ENCODE measurements at places on chromosomes 5 and 9.

GRCh38 chr5:172455087-172455381 is 709 bp upstream of the SH3PXD2B start:
- no peak for DNase-seq

DNA sequence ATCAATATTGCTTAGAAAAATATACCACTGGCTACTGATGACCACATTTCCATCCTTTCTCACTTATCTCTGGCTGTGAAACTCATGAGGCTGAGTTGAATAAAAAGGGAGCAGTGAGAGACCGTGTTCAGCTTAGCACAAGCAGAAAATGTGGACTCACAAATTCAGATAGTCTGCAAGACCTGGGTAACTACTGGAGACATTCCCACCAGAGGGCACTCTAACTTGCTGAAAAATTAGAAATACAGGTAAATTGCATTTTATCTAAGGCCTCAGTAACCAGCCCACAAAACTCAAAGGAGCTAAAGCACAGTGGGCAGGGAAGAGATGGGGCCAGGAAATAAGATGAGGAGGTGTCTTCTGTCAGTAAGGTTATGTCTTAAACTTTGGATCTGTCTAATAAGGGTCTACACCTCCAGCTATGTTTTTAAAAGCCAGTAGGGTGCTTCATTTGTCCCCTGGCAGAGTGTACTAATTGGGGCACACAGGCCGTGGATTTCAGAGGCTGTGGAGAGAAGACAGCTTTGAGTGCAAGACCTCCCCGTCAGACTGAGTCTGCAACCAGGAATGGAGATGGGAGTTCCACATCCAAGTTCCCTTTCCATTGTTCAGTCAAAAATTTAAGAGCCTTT is 8.7 kb upstream of the NDUFB6 start:
- no peak for DNase-seq

DNA sequence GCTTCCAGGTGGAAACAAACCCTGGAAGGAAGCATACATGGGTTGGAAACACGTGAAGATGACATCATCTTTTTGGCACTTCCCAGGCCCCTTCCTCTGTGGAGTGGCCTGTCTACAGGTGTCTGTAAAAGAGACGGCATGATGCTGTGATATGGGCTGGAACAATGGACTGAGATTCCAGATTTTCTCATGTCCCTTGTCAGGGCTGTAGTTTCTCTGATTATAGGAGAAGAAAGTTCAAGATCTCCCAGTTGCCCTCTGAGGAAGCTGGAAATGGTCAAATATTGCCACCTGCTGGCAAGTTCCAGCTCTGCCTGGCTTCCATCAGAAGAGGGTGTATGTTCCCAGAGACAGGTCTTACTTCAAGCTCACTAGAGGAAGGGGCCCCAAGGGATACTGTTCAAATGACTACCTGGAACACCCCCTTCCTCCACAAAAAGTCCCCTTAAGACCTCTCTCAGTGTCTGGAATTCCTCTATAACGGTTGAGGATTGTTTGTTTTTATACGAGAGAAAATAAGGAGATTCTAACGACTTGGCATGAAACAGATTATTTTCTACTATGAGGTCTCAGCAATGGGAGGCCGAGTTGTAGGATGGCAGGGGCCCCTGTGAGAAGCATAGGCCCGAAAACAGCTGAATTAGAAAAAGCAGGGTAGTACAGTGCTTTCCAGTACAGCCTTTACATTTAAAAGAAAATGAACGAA is 7.3 kb upstream of the ANXA6 start:
- DNase-seq, result peak; percentile 63

- no peak for DNase-seq
Measured at GRCh38 chr5:57406641-57407040, 76.0 kb downstream of the ACTBL2 start.

DNA sequence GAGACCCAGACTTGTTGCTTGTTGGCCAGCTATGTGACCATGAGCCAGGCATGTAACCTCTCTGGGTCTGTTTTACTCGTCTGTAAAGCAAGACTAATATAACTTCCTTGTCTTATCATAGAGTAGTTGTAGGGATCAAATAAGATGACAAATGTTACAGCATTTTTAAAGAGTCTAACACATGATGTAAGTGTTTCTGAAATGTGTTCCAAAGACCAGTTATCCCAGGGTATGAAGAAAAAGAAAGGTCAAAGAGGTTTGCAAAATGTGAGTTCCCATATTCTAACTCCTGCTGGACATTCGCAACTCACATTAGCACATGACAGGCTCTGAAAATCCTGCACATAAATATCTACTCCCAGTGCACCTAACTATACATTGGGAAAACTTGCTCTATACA is 28.5 kb upstream of the MATR3 start:
- no peak for DNase-seq

DNA sequence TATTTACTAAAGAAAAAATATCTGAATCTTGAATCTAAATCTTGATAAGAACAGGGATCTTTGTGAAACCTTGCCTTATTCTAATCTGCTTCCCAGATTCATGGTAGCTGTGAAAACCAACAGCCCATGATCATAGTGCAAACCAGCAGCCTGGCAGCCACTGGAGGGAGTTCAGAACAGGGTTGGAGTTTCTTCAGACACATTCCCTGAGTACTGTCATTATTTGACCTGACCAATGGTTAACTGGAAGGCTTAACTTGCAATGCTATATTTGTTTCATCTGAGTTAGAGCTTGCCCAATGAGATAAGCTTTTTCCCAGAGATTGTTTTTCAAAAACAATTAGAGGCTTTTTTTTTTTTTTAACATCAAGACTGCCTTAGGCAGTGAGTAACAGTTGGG is 47.8 kb downstream of the LOX start:
- no peak for DNase-seq

DNA sequence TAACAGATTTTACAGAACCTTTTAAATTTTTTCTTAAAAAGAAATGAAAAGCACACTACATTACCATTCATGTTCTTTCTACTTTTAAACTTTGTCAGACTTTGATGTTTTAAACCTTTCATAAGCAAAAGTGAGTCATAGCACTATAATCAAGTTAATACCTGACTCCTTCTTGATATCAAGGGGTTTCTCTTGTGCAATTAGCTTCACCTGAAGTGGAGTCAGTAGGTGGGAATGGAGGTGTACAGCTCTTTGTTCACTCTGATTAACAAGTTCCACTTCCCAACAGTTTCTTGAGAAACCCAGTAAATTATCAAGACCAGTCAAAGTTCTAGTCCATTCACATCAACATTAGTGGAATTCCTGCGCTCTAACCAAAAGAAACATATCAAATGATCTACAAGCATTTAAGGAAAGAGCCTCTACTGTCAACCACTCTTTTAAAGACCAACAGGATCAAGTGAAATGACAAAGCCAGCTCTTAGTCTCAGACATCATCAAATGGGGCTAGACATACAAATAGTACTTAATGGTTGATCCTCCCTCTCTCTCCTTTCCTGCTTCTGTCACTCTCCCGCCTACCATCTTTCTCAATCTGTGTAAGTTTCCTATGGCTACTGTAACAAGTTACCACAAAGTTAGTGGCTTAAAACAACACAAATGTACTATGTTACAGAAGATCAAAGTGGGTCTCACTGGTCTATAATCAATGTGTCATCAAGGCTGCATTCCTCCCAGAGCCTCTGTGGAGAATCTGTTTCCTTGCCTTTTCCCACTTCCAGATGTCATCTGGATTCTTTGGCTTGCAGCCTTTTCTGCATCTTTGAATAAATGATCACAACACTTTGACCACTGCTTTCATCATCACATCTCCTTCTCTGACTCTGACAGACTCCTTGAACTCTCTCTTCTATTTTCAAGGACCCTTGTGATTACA is 68.0 kb downstream of the HINT1 start:
- DNase-seq, result no peak

GRCh38 chr5:87752362-87752761 is 339.6 kb upstream of the CCNH start:
- no peak for DNase-seq

DNA sequence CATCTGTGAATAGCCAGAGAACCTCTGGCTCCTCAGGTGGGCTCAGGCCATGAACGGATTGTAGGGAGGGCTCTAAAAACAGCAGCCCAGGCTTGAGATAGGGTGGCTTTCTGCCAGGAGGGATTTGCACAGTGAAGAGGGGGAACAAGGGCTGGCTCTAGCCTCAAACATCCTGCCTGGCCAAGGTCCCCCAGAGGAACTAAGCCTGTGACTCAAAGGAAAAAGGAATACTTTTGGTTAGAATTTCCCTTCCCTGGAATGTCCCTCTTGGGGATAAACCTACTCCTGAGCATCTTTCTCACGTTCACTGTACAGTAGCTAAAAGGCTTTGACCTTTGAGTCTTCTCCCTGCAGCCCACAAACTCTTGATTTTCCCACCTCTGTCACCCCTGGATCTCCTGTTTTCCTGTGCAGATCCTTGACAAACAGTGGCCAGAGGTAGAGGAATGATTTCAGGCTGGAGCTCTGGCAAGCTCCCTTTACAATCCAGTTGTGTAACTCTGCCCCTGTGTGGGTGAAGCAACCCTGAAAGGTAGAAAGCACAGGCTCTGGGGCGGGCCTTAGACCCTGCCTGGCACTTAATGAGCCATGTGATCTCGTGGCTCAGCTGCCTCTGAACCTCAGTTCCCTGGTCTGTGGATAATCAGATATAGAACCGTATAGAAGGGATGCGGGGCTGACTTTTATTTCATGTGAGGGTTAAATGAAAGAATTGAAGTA is 17.4 kb downstream of the SEC61B start:
- DNase-seq, result no peak

DNA sequence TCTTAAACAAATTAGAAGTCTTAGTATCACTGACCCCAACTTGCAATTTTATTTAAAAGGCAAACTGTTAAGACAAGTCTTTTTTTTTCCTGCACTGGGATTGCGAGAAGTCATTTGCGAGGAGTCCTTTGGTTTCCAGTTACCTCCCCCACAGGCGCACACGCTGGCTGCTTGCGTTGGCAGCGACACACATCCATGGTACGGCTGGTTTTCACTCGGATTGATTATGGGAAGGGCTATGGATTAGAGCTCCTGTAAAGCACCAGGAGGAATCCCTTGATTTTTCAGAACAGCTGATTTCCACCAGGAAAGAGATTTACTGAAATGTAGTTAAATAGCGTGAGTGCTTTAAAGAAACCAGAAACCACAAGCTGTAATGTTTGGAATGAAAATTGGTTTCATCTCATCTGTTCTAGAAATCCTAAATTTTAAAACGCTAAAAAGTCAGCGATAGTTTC is 737 bp downstream of the SLC1A3 start:
- peak; percentile 42 for DNase-seq

GRCh38 chr5:137470111-137470920 is 28.8 kb downstream of the SPOCK1 start:
- no peak for DNase-seq

GRCh38 chr9:38019731-38020130 is 49.3 kb downstream of the SHB start:
- no peak for DNase-seq

DNA sequence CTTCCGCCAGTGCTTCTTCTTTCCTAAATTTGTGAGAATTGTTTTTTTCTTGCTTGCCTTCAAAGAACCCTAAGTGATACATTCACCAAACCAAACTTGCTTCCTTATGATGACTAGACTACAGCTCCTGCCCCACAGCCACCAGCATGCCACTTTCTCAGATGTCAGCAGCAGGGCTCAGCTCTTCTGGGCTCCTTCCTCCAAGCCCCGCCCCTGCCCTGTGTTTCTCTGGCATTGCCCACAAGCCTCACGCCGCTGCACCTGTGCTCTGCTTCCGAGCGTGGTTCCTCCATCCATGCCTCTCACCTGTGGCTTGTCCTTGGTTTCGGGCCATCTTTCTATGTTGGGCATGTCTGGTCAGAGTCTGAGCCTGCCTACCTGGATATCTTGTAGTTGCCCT is 10.6 kb downstream of the UNC5A start:
- DNase-seq, result no peak

GRCh38 chr9:136975644-136976043 is 1.7 kb upstream of the PTGDS start:
- peak; percentile 73 for DNase-seq

- DNase-seq, result no peak
Measured at GRCh38 chr5:130868186-130868840, 296.7 kb downstream of the HINT1 start.

DNA sequence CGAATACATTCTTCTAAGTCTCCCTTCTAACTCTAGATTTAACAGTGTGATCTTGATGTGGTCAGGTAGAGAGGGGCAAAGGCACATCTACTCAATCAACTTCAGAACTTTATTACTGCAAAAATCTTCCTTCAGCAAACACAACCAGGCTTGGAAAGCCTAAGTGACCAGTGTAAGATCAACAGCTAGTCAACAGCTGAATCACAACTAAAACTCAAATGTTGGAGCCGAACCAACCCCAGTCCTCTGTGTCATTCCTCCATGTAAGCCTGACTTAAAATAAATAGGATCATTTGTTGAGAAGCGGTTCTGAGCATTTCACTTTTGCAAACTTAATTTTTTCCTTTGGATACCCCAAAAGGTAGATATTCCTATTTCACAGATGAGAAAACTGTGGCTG is 352.7 kb downstream of the EBF1 start:
- no peak for DNase-seq

DNA sequence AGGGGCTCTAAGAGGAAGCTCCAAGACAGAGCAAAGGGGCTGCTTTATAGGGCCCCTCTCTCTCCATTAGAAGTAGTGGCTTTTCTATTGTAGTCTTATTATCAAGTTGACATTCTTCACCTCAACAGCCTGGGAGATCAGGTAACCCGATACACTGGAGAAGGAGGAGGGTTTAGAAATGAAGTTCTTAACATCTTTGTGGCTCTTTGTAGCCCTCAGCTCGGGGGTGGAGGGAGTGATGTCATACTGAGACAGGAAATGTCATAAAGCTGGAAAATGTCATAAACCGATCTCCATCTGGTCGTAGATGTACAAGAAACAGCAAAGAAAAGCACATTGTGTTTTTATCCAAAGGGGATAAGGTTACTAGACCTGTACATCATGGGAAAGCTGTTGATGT is 17.9 kb downstream of the PDZD2 start:
- DNase-seq, result no peak

GRCh38 chr9:14302405-14302804 is 11.5 kb downstream of the NFIB start:
- DNase-seq, result no peak

GRCh38 chr9:71737455-71737854 is 30.9 kb downstream of the CEMIP2 start:
- DNase-seq, result no peak

DNA sequence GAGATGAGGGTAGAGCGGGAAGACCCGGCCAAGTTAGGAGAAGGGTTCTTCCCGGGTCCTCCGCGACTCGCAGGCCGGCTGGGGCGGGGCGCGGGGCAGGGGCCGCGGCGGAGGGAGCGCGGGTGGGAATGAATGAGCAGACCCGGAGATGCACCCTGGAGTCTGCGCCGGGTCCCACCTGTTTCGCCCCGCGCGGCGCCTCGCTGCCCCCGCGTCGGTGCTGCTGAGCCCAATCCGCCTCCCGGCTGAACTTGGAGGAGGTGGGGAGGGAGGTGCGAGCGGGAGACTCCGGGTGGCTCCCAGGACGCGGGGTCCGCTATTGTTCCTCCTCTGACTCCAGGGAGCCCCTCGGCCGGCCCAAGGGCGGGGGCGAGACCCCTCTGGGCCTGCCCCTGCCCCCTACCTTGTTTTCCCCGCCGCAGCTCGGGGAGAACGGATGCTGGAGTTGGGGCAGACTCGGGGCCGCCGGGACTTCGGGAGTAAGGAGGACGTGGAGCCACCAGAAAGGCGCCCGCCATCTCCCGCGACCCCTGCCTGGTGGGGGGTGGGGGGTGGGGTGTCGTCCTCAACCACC is 659 bp downstream of the RAI14 start:
- DNase-seq, result peak; percentile 18

- no peak for DNase-seq
Measured at GRCh38 chr9:75229605-75230332, 141.5 kb downstream of the OSTF1 start.

All from left ventricle myocardium inferior (tissue), 1 donor.